ENCODE measurements at places on chromosomes 3 and 15.

DNA sequence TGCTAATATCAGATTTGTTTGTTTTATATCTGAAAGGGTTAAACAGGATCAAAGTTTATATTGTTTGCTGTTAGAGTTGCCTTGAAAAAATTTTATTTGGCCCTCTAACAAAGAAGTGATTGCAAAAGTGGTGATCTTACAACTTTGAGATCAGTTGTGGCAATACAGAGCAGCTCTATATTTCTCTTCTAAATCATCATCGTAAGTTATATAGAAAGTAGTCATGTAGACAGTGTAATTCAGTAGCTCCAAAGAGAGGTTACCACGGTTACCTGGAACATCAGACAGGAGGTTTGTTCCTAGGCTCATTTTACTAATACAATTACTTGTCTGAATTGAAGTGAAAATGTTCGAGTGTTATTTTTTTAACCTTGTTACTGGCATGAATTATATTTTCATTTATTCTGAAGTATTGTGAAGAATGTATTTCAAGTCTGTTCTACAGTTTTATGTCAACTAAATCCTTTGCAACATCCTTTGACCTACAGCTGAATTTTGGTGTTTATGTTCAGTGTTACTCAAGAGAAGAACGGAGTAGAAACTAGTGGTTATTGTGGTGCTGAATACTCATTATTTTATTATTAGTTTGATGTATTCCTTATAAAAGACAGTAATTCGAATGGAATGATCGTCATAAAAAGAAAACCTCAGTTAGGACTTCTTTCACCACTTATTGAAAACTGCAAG, 214.2 kb downstream of the NAALADL2 start:
- DNase-seq: no peak

- DNase-seq: no peak
These were observed 29.3 kb downstream of the RIOX2 start for GRCh38 chr3:97942801-97943546.

- DNase-seq: no peak
These were observed 122.3 kb upstream of the GPR149 start for GRCh38 chr3:154552338-154552737.

- no peak for DNase-seq
These were observed 17.3 kb upstream of the GPR156 start for GRCh38 chr3:120302361-120302760.

DNA sequence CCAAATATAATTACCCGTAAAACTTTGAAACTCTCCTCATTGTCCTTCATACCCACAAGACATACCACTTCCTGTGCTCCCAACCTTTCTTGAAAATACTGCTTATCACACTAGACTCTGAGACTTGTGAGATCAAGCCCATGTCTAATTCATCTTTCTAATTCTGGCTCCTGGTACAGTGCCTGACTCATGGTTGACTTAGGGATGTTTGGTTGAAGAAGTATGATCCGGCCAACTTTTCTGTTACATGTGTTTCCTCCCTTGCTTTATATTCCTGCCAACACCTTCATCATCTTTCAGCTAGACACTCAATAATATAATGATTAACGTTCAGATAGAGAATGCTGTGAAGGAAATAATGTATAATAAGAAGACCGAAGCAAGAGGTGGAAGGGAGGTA, 58.2 kb downstream of the MEX3B start:
- no peak for DNase-seq

DNA sequence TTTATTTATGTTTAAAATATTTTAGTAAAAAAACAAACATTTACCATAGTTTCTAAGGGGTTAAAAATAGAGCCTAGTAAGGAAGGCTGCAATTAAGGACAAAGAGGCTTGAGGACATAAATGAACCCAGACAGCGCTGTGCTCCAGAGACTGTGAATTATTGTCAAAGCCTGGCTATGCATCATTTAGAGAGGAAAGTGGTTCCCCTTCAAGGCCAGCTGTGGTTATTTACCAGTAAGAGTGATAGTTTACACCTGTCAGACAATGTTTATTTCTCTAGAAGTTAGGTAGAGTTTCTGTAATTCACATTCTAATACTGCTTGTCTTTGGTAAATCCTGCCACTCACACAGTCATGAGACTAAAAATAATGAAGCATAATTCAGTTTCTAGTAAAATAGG, 32.4 kb upstream of the PIK3R4 start:
- no peak for DNase-seq

- DNase-seq: no peak
These were observed 2.6 kb upstream of the CIB2 start for GRCh38 chr15:78133801-78134200.

GRCh38 chr3:25971736-25972135, 181.8 kb downstream of the OXSM start:
- no peak for DNase-seq

DNA sequence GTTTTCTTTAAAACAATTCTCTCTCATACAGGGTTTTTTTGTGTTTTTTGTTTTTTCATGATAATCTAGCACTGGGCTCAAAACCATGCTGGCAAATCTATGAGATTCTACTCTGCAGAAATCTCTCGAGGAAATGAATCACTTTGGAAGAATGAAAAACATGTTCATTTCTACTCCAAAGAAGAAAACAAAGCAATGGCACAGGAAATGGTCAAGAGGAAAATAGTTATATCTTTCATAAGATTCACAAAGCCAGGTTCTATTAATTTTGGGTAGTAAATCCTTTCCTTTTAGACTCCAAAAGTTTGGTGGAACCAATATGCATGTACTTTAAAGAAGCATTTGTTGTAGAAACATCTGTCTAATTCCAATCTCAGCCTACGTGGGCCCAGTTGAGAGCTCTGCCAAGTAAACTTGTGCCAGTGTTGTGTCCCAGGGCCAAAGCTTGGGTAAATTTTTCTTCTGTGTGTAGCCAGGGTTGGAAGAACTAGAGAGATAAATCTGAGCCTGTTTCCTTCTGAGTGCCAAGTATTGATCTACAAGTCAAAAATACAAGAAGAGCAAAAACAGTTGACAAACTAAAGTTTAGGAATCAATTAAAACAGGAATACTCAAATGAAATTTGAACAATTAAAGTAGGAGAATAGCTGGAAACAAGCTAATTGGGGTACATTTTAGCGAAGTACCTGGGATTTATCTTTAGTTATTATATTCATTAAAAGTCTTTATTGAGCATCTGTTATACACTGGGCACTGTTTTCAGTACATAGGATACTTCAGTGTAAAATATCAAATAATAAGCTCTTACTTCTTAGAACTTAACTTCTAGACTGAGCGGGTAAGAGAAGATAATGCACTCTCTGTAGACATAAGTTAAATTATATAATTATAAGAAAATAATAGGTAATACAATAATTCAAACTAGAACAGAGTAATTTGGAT, 657.5 kb upstream of the NECTIN3 start:
- no peak for DNase-seq

DNA sequence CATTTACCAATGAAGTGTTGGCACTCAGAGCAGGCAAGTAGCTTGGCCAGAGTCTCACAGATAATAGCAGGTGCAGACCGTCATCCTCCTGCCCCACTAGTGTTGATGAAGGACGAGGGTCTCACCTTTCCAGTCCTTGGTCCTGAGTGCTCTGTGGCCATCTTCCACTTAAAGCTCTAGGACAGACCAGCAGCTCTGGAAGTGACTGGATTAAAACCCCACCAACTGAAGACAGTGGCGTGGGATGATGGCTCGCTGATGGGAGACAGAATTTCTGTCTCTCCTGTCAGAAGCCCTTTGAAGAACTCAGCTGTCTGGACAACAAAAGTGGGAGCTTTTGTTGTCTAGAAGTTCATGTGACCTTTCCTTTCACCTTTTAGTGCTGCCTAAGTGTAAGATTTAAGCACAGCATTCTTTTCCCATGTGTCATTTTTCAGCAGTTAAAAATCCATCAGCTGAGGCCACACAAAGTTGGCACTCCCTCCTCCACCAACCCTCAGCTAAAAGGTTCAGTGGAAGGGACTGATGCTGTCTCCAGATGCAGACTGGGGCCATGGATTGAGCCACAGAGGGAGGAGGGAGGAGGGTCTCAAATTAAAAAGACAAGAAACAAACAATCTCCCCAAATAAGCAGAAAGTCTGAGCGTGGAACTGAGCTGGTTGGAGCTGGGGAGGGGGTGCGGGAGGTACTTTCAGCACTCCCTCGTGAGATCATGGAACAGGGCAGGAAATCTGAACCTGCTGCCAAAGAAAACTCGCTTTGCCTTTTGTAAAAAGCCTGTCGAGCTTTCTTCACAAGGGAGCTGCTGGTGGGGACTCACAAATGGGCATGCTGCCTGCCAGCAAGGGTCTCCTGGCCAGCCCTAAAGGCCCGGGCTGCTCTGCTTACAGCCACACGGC, 148.5 kb upstream of the CTDSPL start:
- peak; percentile 58 for DNase-seq

DNA sequence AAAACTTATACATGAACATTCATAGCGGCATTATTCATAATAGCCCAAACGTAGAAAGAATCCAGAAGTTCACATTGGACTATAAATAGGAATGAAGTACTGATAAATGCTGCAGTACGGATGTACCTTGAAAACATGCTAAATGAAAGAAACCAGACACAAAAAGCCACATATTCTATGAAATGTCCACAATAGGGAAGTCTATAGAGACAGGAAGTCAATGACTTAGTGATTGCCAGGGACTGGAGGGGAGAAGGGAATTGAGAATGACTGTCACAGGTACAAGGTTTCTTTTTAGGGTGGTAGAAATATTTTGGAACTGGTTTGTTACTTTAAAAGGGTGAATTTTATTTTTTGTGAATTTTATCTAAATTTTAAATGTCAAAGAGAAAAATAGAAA, 71.4 kb upstream of the SKOR1 start:
- DNase-seq: no peak

- DNase-seq: peak; percentile 19
These were observed 25.9 kb downstream of the ACP3 start for GRCh38 chr3:132343018-132343612.
